ENCODE measurements at places on chromosomes 12 and 14.

DNA sequence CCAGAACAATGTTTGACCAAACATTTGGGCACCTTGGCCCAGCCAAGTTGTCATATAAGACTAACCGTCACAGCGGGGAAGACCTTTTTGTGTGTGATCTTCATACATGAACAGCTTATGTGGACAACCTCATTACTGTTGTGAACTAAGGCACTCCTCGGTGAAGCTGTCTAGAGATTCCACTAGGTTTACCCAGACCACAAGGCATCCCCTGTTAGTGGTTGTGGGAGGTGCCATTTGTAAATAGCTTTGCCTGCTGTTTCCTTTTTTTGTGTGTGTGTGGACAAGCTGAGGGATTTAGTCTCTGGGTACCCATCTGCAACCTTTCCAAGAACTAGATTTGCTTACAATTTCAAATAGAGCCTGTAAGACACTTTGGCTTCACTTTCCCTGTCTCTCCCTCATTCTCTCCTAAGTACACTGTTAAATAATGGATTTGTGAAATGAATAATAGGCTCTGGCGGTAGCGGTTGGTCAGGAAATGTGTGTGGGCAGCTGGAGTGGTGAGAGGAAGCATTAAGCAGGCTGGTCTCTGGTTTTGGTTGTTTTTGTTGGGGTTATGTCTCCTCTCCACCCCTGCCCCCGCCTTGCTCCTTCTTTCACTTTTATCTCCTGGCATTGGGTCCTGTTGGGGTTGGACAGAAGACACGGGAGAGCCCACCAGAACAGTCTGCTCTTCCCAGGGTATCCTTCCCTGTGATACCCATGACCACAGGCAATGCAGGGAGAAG lies 727.6 kb downstream of the VRK1 start:
- DNase-seq = no peak
- H3K27me3 ChIP-seq = no peaks in the 10 kb centered on the region
- no peak overlapping the region for H3K27ac ChIP-seq
- H3K36me3 ChIP-seq = no peaks in the 10 kb centered on the region

DNA sequence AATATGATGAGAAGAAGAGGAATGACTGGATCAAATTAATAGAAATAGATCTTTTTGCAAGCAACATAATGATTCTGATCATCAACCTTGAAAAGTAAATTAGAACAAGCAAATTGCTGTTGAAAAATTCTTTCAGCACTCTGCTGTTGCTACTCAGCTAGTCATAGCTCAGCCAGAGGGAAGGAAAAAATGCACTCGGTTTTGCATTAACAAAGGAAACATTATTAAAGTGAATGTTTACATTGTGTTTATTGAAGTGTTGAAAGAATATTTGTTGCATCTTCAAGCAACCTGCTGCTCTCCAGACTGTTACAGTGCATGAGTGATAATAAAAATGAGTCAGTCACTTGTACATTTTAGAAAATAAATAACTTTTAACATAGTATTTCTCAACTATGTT lies 26.5 kb downstream of the AP5M1 start:
- no peaks in the 10 kb centered on the region for H3K4me1 ChIP-seq
- H3K27ac ChIP-seq = no peak overlapping the region
- no peak for DNase-seq

DNA sequence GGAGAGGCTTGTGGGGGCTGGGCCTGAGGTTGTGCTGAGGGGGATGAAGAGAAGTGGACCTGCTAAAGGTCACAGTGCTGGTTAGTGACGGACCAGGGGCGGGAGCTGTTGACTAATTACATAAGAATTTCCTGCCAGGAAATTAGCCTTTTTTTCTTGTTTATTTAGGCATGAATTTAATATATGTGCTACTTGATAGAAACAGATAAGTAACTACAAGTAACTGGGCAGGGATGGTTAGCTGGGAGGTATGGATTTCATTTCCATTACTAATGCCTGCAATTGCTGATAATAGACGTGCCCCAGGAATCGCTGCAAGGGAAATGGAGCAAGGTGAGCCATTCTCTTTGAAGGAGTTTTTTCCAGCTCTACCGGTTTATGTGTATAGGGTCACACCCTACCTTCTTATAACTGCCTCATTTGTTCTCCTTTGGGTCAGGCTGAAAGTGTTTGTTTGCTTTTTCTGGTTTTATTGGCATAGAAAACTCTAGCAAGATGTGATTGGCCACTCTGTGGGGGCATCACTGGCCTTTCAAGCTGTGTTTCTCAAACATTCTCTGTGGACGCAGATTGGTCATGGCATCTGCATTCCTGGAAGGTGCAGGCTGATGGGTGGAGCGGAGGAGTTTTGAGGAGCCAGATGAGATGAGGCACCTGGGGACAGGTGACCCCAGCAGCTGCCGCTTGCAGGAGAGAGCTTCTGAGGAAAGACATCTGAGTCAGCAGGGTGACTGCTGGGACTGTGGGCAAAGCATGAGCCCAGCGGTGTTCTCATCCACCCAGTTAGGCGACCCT lies 19.0 kb upstream of the GPRC5A start:
- H3K4me1 ChIP-seq = no peaks in the 10 kb centered on the region
- no peak overlapping the region for H3K4me3 ChIP-seq

GRCh38 chr12:79250186-79250585 lies 385.6 kb downstream of the SYT1 start:
- no peaks in the 10 kb centered on the region for H3K4me1 ChIP-seq
- H3K36me3 ChIP-seq = no peaks in the 10 kb centered on the region
- no peak overlapping the region for H3K4me3 ChIP-seq
- no peak overlapping the region for H3K27ac ChIP-seq

- DNase-seq = no peak
- H3K27me3 ChIP-seq = peaks cover 3% of the 10 kb centered on the region
- H3K4me1 ChIP-seq = no peaks in the 10 kb centered on the region
- no peaks in the 10 kb centered on the region for H3K36me3 ChIP-seq
- H3K27ac ChIP-seq = no peak overlapping the region
These were observed 40.8 kb upstream of the CSRP2 start for GRCh38 chr12:76919383-76920171.

DNA sequence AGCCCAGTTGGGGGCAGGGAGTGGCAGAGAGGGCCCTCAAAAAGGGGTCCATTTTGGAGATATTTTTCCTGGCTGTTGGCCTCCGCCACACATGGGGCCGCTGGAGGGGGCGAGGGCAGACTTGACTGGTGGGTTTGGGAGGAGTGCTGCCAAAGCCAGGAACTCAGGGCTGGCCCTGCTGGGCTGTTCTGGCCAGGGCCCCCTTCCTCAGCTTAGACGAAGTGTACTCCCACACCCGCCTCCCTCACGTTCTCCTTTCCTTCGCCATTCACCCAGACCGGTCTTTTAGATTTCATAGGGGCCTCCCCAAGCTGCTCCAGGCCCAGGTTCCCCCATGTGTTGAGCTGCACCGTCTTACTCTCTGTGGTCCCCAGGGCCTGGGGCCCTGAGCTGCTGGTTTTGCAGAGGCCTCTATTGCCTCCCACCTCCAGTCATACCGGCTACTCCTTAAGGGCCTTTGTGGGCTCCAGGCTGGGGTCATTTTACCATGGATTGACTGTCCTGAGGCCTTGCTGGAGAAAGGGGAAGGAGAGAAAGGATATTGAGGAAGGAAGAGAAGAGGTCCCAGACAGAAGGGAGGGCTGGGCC lies 1.3 kb downstream of the KRT7 start:
- H3K36me3 ChIP-seq = no peaks in the 10 kb centered on the region
- DNase-seq = no peak
- no peak overlapping the region for H3K4me3 ChIP-seq
- H3K4me1 ChIP-seq = no peaks in the 10 kb centered on the region
- H3K27me3 ChIP-seq = peaks cover 66% of the 10 kb centered on the region
- H3K27ac ChIP-seq = no peak overlapping the region

DNA sequence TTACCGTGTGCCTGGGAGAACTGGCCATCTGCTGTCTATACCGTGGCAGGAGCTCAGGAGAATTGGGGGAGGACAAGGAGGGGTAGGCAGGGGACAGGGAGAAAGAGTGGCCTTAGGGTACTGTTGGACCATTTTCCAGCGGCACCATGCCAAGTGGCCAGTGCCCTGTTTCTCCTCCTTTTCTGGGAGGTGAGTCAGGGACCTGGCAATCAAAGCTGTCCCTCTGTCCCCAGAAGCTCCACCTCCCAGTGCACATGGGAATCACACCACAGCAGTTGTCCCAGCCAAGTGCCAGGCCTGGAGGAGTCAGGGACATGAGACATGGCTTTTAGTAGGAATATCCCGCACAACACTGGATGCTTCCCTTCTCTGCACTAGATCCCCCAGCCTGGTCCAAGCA lies 118.0 kb downstream of the GCH1 start:
- no peak overlapping the region for H3K27ac ChIP-seq
- H3K4me1 ChIP-seq = no peaks in the 10 kb centered on the region
- H3K27me3 ChIP-seq = no peaks in the 10 kb centered on the region
- H3K36me3 ChIP-seq = no peaks in the 10 kb centered on the region
- no peak for DNase-seq

GRCh38 chr12:22380031-22380430 lies 45.5 kb upstream of the ST8SIA1 start:
- no peaks in the 10 kb centered on the region for H3K4me1 ChIP-seq
- DNase-seq = no peak
- no peaks in the 10 kb centered on the region for H3K27me3 ChIP-seq

- H3K4me3 ChIP-seq = no peak overlapping the region
- H3K27me3 ChIP-seq = peaks cover 32% of the 10 kb centered on the region
- H3K36me3 ChIP-seq = peaks cover 3% of the 10 kb centered on the region
- H3K4me1 ChIP-seq = peaks cover 16% of the 10 kb centered on the region
- no peak overlapping the region for H3K27ac ChIP-seq
- no peak for DNase-seq
These were observed 8.1 kb downstream of the BCL7A start for GRCh38 chr12:122029620-122030423.

GRCh38 chr14:75334549-75335051 lies 56.0 kb downstream of the FOS start:
- H3K27ac ChIP-seq = peak overlapping the region; percentile 94
- peak overlapping the region; percentile 58 for H3K4me3 ChIP-seq
- DNase-seq = no peak
- H3K4me1 ChIP-seq = peaks cover 8% of the 10 kb centered on the region
- no peaks in the 10 kb centered on the region for H3K27me3 ChIP-seq

GRCh38 chr14:50311337-50311971 lies 575 bp downstream of the L2HGDH start:
- H3K27ac ChIP-seq = peak overlapping the region; percentile 86
- peaks cover 21% of the 10 kb centered on the region for H3K4me1 ChIP-seq
- DNase-seq = no peak
- H3K36me3 ChIP-seq = no peaks in the 10 kb centered on the region

DNA sequence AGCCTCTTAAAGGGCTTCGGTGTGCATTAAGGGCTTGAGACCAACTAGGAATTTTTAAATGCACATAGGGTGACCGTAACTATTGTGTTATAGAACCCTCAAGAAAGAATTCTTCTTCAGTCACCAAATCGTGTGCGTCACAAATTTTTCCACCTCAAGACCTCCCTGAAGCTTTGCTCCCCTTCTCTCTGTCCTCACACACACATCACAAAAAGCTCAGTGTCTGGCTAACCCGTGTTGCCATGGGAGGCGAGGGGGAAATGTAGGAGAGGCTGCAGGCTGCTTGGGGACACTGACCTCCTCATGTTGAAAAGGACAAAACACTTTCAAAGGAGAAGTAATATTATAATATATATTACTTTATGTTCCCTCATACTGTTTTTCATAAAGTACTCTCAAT lies 10.6 kb downstream of the SSPN start:
- no peaks in the 10 kb centered on the region for H3K36me3 ChIP-seq
- H3K27me3 ChIP-seq = no peaks in the 10 kb centered on the region
- H3K4me1 ChIP-seq = no peaks in the 10 kb centered on the region
- H3K27ac ChIP-seq = no peak overlapping the region
- no peak for DNase-seq
- H3K4me3 ChIP-seq = no peak overlapping the region

GRCh38 chr12:67523538-67523937 lies 125.0 kb upstream of the DYRK2 start:
- peaks cover 5% of the 10 kb centered on the region for H3K4me1 ChIP-seq
- H3K4me3 ChIP-seq = no peak overlapping the region
- H3K27me3 ChIP-seq = no peaks in the 10 kb centered on the region
- no peak for DNase-seq

DNA sequence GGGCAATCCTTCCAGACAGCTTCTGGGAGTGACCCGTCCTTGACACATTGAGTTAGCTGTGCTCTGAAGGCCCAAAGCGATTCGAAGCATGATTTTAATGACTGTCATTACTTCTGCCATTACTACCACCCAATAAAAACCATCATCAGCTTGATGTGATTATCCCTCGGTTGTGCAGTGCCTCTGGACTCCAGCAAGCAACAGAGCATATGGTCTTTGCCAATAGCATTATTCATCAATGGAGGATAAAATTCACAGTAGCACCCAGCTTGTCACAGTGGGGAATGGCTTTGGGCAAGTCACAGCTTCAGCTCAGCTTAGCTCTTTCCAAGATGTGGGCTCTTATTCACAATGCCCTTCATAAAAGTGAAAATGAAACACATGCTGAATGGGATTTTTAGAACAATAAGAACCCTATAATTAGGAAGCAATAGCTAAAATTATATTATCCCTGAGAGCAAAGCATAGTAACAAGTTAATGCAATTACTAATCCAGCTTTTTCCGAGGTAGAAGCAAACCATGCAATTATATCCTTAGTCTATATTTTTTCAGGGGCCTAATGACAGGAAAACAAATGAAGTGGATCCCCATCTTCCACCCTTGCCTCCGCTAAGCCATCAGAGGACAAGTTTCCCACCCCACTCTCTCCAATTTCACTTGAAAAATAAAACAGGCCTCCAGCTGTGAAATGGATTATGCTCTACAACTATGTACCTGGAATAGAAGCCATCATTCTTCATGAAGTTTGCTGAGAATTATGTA lies 163.0 kb upstream of the EEA1 start:
- no peak overlapping the region for H3K4me3 ChIP-seq
- no peaks in the 10 kb centered on the region for H3K4me1 ChIP-seq
- no peaks in the 10 kb centered on the region for H3K27me3 ChIP-seq
- DNase-seq = no peak
- H3K36me3 ChIP-seq = no peaks in the 10 kb centered on the region

DNA sequence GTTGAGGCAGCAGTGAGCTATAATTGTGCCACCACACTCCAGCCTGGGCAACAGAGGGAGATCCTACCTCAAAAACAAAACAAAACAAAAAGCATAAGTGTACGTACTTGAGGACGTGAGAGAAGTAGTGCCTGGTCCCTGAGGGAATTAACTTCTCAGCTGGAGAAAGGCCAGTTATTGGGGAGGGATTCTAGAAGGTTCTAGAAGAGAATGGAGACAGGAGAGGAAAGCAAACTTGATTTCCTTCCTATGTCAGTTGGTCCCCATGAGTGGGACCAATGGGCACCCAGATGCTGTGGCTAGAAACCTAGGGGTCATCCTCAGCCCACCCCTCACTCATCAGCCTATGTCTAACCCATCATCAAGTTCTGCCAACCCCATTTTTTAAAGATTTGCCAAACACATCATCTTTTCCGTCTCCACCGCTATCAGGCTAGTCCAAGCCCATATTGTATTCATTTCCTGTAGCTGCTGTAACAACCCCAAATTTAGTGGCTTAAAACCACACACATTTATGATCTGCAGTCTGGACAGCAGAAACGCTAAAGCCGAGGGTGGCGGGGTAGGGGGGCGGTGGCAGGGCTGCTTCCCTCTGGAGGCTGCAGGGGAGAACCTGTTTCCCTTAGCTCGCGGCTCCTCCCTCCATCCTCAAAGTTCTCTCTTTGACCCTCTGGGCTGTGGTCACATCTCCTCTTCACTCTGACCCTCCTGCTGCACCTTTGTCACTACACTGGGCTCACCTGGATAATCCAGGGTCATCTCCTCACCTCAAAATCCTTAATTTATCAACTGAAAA lies 7.2 kb upstream of the RBM19 start:
- H3K27ac ChIP-seq = no peak overlapping the region
- H3K27me3 ChIP-seq = peaks cover 8% of the 10 kb centered on the region
- no peaks in the 10 kb centered on the region for H3K36me3 ChIP-seq

Measured in T-cell (primary cell).